ENCODE measurements at places on chromosomes 16 and 17. TPM values are rescaled to one million over a fixed set of nuclear protein-coding genes. Genes with fewer than 3 reads are reported as not detected.

The TMEM170A gene
- total RNA-seq: 13.6 TPM

The HAS3 gene
- total RNA-seq: 0.81 TPM

The SYNGR3 gene
- total RNA-seq: 1.4 TPM

The TM4SF5 gene
- not detected for total RNA-seq

The MT1A gene
- not detected for total RNA-seq

The ST6GALNAC2 gene
- total RNA-seq: not detected

The C17orf67 gene
- total RNA-seq: 0.99 TPM

DNA sequence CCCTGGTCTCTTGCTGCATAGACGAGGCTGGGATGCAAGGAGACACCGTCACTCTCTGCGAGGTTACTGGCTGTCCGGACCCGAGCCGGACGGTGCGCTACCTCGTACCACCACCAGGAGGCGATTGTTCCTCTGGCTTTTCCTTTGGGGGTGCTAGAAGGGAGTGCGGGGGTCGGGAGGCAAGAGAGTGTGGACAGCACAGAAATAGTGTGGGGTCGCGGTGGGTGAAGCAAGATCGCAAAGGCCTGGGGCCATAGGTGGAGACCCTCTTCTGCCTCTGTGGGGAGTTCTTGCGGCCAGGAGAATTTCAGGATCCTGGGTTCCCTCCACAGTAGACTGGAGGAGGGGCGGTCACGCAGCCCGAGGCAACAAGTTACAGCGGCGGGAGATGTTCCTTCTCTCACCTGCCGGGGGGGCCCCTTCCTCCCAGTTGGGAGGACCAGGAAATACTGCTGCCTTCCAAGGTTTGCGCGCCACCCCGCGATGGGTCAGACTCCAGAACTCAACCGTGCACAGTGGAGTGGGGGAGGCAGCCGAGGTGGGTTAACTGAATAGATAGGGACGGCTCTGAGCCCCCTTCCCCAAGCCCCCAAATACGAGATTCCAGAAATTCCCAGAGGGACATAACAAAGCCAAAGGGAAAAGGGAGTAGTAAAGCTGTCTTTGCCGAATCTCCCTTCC lies 6.9 kb downstream of the PHOSPHO1 start:
- DNase-seq: peak; percentile 16

DNA sequence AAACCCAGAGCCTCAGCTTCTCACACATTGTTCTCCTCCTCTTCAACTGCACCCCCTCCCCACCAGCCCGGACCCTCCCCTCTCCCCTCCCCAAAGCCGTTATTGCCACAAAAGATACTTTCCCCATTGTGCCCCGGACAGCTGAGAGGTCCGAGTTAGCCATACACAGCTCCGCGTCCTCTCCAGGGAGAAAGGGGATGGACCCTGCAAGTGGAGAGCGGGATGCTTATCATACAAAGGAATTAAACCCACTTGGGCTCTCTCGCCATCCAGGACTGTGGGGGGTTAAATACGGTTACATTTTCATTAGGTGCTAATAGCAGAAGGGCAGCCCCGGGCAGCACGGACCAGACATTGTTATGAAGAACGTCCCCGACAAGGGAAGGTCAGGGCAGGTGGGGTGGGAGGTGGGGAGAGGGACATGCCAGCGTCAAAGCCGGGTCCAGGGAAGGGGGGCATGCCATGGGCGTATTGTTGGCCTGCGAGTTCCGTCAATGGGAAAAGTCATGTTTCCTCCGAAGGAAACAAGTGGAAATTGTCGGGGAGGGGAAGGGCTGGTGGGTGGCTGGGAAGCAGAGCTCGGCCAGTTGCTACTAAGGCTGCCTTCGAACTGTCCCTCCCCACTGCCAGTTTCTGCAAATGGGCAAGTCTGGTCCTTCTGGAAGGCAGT lies 99.1 kb downstream of the SOX9 start:
- DNase-seq: no peak

DNA sequence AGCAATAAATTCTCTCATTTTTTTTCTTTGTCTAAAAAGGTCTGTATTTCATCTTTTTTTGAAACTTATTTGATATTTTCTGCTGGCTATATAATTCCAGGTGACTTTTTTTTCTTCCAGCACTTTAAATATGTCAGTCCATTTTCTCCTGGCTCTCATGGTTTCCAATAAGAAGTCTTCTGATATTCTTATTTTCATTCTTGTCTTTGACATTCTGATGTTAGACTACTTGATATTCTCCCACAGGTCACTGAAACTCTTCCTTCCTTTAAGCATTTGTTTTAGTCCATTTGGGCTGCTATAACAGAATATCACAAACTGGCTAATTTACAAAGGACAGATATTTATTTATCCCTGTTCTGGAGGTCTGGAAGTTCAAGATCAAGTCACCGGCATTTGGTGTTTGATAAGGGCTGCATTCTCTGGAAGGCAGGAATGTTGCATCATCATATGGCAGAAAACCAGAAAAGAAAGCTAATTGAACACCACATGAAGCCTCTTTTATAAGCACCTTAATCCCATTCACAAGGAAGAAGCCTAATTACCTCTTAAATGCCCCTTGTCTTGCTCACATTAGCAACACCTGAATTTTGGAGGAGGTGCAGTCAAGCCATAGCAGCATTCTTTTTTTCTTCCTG lies 242.1 kb upstream of the TNRC6C start:
- DNase-seq: peak; percentile 18

- no peak for DNase-seq
Observed at GRCh38 chr16:13390093-13390985, 488.9 kb downstream of the SHISA9 start.

- DNase-seq: no peak
Observed at GRCh38 chr17:38539386-38539785, 66.4 kb downstream of the SRCIN1 start.

DNA sequence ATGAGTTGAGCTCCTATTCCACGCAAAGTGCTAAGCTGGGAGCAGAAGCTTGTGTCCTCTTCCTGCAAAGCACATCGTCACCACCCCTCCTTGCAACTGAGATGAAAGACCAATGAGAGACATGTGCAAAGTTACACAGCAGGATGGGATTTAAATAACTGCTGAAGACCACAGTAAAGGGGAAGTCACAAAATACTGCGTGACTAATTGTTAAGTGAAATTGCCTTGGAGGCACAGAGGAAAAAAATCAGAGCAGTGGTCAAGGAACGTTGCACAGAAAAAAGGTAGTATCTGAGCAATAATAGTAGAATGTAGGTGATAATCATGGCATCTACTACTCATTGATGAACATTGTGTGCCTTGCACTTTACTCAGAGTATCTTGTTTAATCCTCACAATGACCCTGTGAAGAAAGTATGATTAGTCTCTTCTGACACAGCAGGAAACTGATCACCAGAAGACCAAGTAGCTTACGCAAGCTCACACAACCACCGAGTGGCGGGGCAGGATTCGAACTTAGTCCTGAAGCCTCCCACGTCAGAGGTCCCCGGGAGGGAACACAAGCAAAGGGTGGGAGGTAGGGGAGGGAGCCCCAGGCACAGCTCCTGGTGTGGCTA lies 15.4 kb upstream of the MYO18A start:
- DNase-seq: no peak

- DNase-seq: no peak
Observed at GRCh38 chr17:78415821-78416711, 37.6 kb downstream of the PGS1 start.

GRCh38 chr16:70795296-70795912 lies 5.6 kb downstream of the VAC14 start:
- DNase-seq: no peak

DNA sequence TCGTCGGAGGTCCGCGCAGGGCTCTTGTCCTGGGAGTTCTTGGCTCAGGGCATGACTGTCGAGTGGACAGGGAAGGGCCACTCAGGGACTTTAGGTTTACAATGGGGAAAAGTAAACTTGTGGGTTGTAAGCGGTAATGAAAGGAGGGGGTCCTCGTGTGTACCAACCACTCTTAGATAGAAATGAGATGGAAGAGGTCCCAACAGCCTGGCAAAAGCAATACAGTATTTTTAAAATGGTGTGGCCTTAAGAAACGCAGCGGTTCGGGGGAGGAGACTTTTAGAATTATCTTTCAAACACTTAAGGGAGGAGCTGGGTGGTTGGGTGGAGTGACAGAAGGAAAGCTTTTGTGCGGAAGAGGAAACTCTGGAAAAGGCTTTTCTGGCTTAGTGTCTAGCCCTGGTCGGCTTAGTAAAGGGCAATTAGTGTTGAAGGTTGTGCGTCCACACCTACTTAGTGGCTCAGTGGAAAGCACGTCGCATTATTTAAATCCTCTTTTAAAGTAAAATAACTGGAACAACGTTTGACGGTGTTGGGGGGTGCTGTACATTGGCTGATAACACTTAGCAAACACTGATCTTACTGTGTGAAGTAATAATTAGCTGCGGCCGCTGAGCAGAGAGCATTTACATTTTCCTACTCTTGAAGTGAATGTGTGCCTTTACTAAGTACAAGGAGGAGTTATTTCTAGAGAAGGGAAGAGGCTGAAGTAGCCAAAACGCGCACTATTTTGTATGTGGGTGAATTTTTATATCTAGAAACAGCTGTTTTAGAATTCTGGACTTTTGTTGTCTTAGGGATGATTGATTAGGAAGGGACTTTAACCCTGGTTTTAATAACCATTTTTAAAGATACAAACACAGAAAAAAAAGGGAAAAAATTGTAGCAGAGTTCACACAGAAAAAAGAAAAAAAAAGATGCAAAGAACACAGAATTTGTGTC lies 1.0 kb downstream of the WSB1 start:
- DNase-seq: peak; percentile 93

GRCh38 chr17:33520426-33521330 lies 227.6 kb upstream of the ASIC2 start:
- DNase-seq: no peak

DNA sequence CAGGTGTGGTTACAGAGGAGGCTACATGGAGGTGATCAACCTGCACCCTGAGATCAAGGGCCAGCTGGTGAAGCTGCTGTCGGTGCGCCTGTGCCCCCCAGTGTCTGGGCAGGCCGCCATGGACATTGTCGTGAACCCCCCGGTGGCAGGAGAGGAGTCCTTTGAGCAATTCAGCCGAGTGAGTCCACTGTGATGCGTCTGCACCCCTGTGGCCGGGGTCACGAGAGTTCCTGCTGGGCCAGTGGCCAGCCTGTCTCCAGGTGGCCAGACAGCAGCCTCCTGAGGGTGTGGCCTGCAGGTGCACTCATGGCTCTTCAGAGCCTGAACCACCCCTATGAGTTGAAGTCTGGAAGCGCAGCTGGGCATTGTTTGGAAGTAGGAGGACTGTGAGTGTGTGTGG lies 38.1 kb downstream of the GPT2 start:
- no peak for DNase-seq

DNA sequence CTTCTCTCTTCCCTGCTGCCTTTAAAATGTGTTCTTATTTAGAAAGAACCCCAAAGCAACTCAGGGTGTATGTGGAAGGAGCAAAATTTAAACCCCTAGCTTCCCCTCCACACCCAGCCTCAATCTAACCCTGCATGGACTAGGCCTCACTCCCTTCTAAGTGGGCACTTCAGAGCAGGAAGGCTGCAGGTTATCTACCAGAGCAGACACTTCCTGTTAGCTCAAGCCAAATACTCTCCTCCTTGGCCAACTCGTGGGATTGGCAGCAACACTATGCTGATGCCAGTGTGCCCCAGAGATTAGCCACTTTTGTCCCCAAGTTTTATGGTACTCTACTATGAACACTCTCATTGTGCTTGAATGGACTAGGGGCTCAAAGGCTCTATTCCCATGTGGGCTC lies 35.6 kb downstream of the CCDC42 start:
- no peak for DNase-seq

DNA sequence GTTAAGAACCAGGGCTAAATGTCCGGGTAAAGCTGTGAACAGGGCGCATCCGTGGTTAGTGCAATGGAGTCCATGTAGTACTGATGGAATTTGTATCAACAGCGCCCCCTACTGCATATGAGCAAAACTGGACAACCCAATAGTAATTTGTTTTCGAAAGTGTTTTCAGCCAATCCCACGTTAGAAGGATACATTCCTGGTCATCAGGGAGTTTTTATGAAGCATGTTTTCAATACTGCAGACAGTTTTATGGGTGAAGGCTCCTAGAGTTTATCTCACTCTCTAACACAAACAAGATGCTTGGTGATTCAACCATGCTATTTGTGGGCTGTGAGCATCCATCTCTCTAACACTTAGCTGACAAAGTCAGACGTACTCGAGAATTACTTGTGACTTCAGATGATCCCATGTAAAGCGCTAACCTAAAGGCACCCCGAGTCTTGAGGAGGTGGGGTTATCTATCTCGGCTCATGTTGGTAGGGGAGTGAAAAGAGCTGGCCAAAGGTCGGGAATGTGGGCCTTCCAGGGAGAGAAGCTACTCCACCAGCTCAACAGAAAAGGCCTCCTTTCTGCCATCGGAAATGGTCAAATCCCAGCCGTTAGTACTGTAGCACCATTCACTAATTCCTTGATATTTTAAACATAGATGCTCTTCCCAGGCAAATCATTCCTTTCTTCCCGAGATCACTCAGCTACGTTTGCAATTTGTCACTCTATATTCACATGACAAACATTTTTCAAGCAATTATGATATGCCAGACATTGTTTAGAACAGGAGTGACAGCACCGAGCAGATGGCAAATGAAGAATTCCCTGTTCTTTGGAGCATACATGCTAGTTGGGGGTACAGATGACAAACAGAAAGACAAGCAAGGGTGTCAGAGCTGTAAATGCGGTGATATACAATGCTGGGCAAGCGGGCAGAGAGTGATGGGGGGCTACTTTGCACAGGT lies 46.9 kb upstream of the HNF1B start:
- peak; percentile 41 for DNase-seq

GRCh38 chr16:89546781-89547180 lies 13.7 kb upstream of the RPL13 start:
- DNase-seq: no peak
